Fibroblast of villous mesenchyme (primary cell): ENCODE measurements at places on chromosomes 4 and X. TPM values are rescaled to one million over a fixed set of nuclear protein-coding genes. Genes with fewer than 3 reads are reported as not detected.

DNA sequence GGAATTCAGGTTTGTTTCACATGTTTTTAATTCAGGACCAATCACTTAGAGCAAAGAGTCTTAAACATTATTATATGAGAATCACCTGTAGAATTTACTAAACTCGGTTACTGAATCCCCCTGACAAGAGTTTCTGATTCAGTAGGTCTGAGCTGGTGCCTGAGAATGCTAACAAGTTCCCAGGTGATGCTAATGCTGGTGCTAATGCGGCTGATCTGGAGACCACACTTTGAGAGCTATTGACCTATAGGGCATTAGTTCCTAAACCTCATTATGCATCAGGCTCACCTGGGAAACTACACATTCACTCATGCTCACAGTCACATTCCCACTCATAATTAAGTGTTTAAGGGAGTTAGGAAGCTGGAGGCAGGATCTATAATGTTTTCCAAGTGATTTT lies 36.1 kb upstream of the NUDT6 start:
- no peak for DNase-seq

- DNase-seq, result no peak
These were observed 448.2 kb upstream of the FAT1 start for GRCh38 chr4:187171706-187172339.

DNA sequence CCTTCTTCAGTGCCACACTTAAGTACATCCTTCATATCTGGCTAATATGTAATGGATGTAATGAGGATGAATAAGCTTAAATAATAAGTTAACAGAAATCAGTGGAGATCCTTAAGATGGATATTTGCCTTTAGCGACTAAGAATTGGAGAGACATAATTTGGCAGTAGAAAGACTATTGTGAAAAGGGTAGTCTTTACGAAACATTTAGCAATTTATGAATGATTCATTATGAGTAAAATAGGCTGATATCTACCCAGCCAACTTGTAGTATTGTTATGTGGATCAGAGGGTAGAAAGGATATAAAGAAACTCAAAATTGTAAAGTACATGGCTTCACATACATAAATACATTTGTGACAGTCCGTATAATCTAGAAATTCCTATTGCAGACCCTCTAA lies 2371.8 kb downstream of the PCDH7 start:
- no peak for DNase-seq

DNA sequence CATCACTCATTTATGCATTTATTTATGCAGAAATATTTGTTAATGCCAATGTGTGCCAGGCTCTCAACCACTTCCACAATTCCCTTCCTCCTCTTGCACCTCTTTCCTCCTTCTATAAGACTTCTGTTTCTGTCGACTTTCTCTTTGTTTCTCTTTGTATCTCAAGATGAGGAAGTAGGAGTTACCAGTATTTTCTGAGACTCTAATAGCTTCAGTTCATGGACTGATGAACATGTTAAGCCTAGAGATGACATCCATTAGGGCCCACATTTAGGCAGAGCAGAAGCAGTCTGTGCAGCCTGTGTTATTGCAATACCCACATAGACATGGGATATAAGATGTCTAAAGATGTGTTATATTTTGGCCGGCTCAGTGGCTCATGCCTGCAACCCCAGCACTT lies 241.8 kb upstream of the SMIM31 start:
- DNase-seq, result no peak

The PROM1 gene
- under 0.01 TPM in 2 replicates for total RNA-seq
